Thoracic aorta (tissue), 2 donors: ENCODE measurements at places on chromosomes 11 and 22.

DNA sequence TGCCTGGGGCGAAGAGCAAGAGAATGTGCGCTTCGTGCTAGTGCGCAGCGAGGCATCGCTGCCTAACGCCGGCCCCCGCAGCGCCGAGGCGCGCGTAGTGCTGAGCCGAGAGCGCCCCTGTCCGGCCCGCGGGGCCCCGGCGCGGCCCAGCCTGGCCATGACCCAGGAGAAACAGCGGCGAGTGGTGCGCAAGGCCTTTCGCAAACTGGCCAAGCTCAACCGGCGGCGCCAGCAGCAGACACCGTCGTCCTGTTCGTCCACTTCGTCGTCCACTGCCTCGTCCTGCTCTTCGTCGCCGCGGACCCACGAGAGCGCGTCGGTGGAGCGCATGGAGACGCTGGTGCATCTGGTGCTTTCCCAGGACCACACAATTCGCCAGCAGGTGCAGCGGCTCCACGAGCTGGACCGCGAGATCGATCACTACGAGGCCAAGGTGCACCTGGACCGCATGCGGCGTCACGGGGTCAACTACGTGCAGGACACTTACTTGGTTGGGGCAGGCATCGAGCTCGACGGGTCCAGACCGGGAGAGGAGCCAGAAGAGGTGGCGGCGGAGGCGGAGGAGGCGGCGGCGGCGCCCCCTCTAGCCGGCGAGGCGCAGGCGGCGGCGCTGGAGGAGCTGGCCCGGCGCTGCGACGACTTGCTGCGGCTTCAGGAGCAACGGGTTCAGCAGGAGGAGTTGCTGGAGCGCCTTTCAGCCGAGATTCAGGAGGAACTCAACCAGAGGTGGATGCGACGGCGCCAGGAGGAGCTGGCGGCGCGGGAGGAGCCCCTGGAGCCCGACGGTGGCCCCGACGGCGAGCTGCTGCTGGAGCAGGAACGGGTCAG lies 1.0 kb downstream of the RASSF10 start:
- H3K27ac ChIP-seq, result no peak overlapping the region
- DNase-seq, result no peak
- H3K36me3 ChIP-seq, result no peaks in the 10 kb centered on the region

DNA sequence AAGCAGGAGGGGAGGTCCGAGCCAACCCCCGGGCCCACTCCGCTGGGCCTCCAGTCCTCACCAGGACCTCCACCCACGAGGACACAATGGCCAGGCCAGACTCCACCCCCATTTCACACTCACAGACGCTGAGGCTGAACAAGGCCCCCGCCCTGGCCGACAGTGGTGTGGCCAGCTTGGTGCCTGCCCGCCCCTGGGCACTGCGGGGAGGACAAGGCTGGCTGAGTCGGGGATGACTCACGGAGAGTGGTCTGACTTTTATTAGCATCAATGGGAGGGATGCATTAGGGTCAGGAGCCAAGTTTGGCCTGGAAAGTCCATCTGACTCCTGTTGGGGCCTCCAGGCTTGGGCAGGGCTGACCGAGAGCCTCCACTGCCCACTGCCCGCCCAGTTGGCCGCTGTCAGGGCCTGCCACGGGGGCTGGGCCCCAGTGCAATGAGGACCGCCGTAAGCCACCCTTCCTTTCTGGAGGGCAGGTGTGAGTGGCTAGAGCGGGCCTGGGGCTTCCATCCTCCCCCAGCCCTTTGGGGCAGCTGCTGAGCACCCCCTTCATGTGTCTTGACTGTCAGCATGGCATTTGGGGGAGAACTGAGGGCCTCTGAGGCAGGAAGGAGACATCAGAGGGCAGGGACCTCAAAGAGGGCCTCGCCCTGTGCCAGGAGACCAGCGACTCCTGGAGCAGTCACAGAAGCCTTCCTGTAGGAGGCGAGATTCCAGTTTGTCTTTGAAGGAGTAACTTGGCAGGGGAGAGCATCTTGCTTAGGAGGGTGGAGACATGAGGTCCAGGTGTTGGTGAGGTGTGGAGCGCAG lies 10.6 kb downstream of the TSPAN32 start:
- DNase-seq, result no peak
- H3K27me3 ChIP-seq, result no peaks in the 10 kb centered on the region
- peaks cover 42% of the 10 kb centered on the region for H3K4me1 ChIP-seq
- H3K4me3 ChIP-seq, result no peak overlapping the region
- H3K36me3 ChIP-seq, result no peaks in the 10 kb centered on the region

- H3K27me3 ChIP-seq, result no peaks in the 10 kb centered on the region
- no peak overlapping the region for H3K4me3 ChIP-seq
- no peak for DNase-seq
- peaks cover 35% of the 10 kb centered on the region for H3K4me1 ChIP-seq
- H3K36me3 ChIP-seq, result no peaks in the 10 kb centered on the region
- H3K27ac ChIP-seq, result no peak overlapping the region
These were observed 34.3 kb downstream of the RCOR2 start for GRCh38 chr11:63882555-63883242.

DNA sequence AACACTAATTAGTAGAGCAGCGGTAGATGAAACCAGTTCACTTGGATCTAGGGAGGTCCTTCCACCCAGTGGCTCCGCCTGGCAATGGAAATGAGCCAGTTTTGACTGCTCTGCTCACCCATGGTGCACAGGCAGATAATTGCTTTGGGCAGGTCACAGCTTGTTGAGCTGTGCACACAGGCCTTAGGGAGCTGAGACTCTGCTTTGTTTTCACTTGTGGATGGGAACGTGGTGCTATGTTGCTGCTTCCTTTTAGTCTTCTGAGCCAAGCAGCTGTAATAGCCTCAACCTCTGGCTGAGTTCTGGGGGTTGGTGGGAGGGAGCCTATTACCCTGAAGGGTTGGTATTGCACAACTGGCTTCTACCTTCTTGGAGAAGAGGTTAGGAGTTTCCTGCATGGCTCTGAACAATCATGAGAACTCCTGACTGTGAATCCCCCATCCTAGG lies 262.3 kb upstream of the MTNR1B start:
- no peak for DNase-seq
- H3K27me3 ChIP-seq, result no peaks in the 10 kb centered on the region
- no peaks in the 10 kb centered on the region for H3K36me3 ChIP-seq
- H3K27ac ChIP-seq, result peak overlapping the region; percentile 47

GRCh38 chr22:49322231-49322630 lies 505.4 kb downstream of the BRD1 start:
- H3K4me3 ChIP-seq, result no peak overlapping the region
- no peak overlapping the region for H3K27ac ChIP-seq
- H3K4me1 ChIP-seq, result no peaks in the 10 kb centered on the region
- no peak for DNase-seq

- H3K27ac ChIP-seq, result no peak overlapping the region
- no peaks in the 10 kb centered on the region for H3K4me1 ChIP-seq
- DNase-seq, result no peak
These were observed 47.9 kb upstream of the RAB1B start for GRCh38 chr11:66220566-66220935.

GRCh38 chr11:39780131-39780530 lies 1679.3 kb downstream of the LRRC4C start:
- H3K27me3 ChIP-seq, result no peaks in the 10 kb centered on the region
- no peaks in the 10 kb centered on the region for H3K36me3 ChIP-seq
- no peak overlapping the region for H3K4me3 ChIP-seq

DNA sequence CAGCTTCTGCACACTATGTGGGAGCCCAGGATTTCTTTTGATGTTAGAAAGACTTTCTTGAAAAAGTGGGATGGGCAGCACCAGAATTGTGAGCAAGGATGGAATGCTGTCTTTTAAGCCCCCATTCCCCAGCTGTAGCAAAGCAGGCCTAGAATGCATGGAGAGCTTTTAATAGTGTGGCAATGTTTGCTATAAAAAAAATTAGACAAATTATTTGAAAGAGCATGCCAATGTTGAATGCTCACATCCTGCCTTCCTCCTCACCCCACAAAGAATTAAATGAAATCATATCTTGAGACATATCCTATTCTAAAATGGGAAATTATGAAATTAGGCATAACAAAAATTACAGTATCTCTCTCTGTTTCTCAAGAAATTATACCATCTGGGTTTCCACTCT lies 154.7 kb downstream of the C11orf91 start:
- no peaks in the 10 kb centered on the region for H3K27me3 ChIP-seq
- no peak for DNase-seq
- no peak overlapping the region for H3K27ac ChIP-seq

GRCh38 chr11:114156782-114157181 lies 97.3 kb downstream of the ZBTB16 start:
- H3K27ac ChIP-seq, result peak overlapping the region; percentile 96
- DNase-seq, result no peak
- H3K36me3 ChIP-seq, result peaks cover 37% of the 10 kb centered on the region
- H3K27me3 ChIP-seq, result no peaks in the 10 kb centered on the region

DNA sequence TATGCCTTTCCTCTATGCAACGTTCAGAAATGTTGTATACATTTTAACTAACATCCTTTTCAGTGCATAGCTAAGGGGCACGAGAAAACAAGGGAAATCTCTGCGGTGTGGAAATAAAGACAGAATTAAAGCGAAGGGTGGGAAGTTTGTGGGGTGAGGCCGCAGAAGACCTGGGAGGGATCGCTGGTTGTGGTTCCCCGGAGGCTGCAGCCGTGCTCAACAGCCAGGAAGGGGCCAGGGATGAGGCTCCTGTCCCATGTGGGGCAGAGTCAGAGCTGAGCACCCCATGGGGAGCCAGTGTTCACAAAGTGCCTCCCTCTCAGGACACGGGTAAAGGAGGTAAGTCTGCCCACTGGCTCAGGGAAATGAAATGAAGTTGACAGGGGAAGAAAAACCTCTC lies 67.5 kb downstream of the MYEOV start:
- no peak overlapping the region for H3K27ac ChIP-seq
- no peak overlapping the region for H3K4me3 ChIP-seq
- H3K27me3 ChIP-seq, result no peaks in the 10 kb centered on the region
- no peak for DNase-seq
- H3K4me1 ChIP-seq, result peaks cover 6% of the 10 kb centered on the region
- H3K36me3 ChIP-seq, result no peaks in the 10 kb centered on the region

- DNase-seq, result peak; percentile 38
- H3K36me3 ChIP-seq, result no peaks in the 10 kb centered on the region
- H3K4me1 ChIP-seq, result peaks cover 18% of the 10 kb centered on the region
- H3K27me3 ChIP-seq, result no peaks in the 10 kb centered on the region
- H3K27ac ChIP-seq, result no peak overlapping the region
- H3K4me3 ChIP-seq, result no peak overlapping the region
These were observed 27.9 kb upstream of the ABCC8 start for GRCh38 chr11:17504330-17505107.

DNA sequence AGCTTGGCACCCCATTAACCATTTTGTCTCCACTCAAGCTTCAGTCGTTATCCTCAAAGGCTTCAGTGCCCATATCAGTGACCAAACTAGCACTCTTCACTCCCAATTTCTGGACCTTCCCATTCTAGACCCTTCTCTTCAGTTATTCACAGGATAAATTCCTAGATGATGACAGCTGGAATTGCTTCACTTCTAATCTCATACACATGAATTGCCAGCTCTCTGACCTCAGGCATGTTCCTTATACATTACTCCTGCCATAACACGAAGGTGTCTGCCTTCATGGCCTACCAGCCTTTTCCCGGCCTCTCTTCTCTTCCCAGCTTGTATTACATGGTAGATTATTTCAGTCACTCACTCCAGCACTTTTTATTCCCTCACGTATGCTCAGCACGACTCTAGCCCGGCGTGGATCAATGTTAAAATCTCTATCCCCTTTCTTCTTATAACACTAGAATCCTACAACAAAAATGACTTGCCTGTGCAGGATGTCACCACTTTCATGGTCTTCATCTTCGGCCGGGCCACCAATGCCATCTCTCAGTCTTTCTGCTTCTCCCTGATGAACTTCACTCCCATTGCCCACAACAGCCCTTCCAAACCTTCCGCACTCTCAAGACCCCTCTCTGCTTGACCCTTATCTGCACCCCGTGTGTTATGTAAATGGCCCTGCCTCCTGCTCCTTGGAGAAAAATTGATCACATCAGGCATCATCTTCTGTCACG lies 36.9 kb downstream of the EIF3F start:
- no peak for DNase-seq
- no peaks in the 10 kb centered on the region for H3K4me1 ChIP-seq
- H3K36me3 ChIP-seq, result no peaks in the 10 kb centered on the region
- H3K4me3 ChIP-seq, result no peak overlapping the region

DNA sequence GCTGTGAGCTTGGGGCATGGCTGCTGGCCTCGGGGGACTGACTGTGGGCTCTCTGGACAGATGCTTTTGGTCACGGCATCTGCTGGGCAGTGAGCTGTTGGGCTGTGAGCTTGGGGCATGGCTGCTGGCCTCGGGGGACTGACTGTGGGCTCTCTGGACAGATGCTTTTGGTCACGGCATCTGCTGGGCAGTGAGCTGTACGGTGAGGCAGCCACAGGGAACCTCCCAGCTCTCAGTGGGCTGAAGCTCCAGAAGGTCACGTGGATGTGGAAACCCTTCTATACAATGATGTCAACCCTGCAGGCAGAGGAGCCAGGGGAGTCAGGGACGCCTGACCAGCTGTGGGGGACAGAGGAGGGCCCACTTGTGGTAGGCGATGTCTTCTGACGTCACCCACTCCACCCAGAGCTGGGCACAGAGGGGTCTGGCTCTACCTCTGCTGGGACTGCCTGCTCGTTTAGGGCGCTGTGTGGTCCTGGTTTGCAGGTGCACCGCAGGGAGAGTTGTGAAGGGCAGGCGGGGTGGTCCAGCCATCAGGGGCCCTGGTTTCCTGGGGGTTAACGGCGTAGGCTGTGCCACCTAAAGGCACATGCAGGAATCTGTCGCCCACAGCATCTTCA lies 1331.3 kb downstream of the BRD1 start:
- H3K27ac ChIP-seq, result no peak overlapping the region
- H3K27me3 ChIP-seq, result no peaks in the 10 kb centered on the region
- H3K36me3 ChIP-seq, result no peaks in the 10 kb centered on the region

DNA sequence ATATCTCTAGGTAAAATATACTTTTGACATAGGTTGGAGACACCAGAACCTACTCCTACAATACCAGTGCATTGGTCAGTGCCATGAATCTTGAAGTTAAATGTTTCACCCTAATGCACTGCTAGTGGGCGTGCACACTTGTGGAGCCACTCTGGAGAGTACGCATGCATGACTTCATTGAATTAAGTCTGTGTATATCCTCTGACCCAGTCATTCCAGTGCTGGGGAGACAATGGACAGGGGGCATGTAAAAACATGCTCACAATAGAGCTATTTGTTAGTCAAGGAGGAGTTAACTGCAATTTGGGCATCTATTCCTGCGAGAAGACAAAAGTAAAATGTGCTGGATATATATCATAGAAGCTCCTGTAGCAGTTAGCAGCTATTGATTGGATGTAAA lies 335.4 kb upstream of the NCAM1 start:
- no peak overlapping the region for H3K4me3 ChIP-seq
- no peaks in the 10 kb centered on the region for H3K4me1 ChIP-seq
- no peaks in the 10 kb centered on the region for H3K27me3 ChIP-seq
- H3K27ac ChIP-seq, result no peak overlapping the region

GRCh38 chr22:28904211-28904896 lies 21.0 kb downstream of the ZNRF3 start:
- H3K27me3 ChIP-seq, result no peaks in the 10 kb centered on the region
- H3K27ac ChIP-seq, result peak overlapping the region; percentile 73
- peak overlapping the region; percentile 16 for H3K4me3 ChIP-seq
- no peaks in the 10 kb centered on the region for H3K36me3 ChIP-seq
- DNase-seq, result no peak

GRCh38 chr11:113690619-113691569 lies 15.2 kb downstream of the TMPRSS5 start:
- DNase-seq, result no peak
- H3K4me3 ChIP-seq, result no peak overlapping the region
- H3K4me1 ChIP-seq, result no peaks in the 10 kb centered on the region
- no peak overlapping the region for H3K27ac ChIP-seq
- H3K36me3 ChIP-seq, result no peaks in the 10 kb centered on the region
